GM04503 (cell line): ENCODE measurements at places on chromosomes 11 and 22.

DNA sequence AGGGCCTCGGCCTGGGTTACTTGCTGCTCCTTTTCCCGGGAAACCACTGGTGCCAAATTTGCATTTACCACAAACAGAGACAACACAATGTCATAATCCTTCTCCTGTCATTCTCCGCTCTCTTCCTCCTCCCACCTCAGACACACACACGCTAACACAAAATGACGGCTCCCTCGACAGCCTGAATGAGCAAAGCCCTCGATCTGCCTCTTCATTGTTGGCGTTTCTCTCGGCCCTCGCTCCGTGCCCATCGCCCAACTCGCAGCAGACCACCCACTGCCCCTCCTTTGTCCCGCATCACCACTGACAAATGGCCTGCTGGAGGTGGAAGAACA lies 12.5 kb upstream of the TCF20 start:
- DNase-seq, result no peak

DNA sequence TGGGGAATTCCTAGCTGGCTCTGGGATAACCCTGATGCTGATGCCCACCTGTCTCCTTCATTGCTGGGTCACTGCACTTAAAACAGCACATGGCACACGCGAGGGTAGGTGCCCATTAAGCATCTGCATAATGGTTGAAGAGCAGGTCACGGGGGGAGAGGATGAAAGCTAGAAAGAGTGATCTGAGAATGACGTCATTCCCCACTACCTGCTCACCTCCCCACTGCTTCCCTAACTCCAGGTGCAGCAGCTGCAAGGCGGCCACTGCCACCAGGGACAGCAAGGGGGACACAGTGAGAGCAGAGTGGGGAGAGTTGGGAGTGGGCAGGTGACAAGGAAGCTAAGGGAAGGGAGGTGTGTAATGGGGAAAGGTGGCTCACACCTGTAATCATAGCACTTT lies 27.0 kb downstream of the ADA2 start:
- DNase-seq, result no peak

GRCh38 chr11:64861227-64861975 lies 16.9 kb upstream of the CDC42BPG start:
- DNase-seq, result no peak

- DNase-seq, result no peak
These were observed 383.4 kb upstream of the LARGE1 start for GRCh38 chr22:34303656-34304055.

DNA sequence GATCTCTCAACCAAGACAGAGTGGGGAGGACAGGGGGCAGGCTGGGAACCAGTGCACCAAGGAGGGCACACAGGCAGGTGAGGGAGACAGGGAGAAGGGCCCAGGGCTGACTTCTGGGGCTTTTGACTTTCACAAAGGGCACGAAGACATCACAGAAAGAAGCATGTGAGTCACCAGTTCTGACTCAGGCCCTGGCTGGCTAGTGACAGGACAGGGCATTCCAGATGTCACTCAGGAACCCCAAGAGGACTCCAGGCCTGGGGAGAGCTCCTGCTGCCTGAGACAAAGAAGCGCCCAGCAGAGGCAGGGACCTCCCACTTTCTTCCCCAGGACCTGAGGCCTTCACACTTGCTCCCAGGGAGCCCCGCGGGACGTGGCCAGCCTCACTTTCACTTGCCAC lies 497.2 kb downstream of the BUD13 start:
- DNase-seq, result no peak

DNA sequence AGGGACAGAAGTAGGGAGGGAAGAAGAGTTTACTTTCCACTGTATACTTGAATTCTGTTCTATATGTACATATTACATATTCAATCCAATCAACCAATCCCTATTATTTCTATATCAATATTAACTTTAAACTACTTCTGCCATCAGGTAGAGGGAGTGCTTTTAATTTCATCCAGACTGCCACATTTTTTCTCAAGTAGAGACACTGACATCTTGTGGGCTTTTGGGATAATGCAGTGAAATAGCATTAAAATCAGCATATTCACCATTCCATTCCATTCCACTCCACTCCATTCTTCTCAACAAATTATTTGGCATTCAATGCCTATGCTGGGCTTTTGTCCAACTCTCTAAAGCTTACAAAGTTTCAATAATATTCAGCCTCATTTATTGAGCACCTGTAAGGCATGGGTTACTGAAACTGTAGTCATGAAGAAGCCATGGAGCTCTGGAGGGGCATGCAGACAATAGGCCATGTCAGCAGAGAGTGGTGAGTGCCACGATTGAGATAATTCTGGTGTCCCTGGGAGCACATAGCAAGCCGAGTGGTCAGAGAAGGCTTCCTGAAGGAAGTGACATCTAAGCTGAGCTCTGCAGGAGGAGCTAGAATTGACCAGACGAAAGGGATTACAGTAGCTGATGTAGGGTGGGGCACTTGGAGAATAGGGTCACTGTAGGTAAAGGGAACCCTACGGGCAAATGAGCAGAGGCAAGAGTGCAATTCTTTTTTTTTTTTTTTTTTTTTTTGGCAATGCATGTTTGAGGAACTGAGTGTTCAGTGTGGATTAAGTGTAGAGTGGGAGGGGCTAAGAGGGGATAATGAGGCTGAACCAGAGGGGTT lies 12.8 kb upstream of the CLPB start:
- no peak for DNase-seq

DNA sequence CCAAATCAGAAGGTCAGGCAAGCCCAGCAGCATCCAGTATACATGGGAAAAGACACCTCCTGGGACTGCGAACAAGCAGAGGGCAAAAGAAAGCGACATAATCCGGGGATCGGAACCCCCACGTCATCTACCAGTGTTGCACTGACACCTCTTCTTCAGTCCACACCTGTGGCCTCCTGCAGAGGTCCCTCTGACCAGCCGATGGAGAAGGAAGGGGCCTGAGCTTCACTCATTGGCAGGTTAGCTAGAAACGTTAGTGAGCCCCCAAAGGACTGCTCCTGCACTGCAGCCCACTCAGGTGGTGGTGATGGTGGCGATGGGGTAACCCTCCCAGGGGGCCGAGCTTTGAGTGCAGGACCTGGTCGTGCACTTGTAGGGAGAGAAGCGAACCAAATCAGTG lies 22.1 kb downstream of the ASCL2 start:
- no peak for DNase-seq

GRCh38 chr11:102115557-102115956 lies 5.3 kb downstream of the YAP1 start:
- DNase-seq, result no peak

DNA sequence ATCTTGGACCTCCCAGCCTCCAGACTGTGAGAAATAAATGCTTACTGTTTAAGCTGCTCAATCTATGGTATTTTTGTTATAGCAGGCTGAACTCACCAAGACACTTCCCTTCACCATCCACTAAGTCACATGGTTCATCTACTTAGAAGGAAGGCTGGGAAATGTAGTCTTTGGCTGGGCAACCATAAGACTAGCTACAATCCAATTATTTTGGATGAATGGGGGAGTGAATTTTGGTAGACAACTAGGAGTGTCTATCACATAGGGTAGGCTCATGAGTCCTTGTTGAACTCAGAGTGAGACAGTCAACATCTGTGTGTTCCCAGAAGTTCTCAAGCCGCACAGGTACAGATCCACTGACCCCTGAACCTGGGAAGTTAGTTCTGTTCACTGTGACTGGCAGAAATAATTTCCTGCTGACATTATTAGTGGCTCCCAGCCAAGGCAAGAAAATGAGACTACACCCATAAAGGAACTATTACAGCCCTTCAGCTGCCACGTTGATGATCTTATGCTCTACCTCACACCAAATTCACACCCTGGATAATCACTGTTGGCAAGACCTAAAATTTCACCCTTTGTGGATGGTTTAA lies 3.1 kb upstream of the SLC35C1 start:
- DNase-seq, result no peak

DNA sequence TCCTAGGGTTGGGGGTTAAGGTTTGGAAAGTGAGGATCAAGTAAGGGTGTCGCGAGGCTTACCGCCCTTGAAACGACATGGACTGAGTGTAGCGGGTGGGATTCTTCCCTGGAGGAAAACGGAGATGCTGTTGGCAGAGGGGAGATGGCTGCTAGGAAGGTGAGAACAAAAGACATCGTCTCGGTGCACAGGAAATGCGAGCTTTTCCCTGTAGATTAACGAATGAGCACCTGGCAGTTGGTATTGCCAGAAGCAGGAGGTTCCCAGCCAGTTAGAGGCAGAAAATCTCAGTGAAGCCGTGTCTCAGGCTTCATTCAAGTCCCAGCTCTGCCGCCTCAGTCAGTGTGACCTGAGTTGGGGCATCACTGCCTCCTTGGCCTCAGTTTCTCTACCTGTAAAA lies 1.4 kb upstream of the LHFPL7 start:
- DNase-seq, result no peak

GRCh38 chr11:101277036-101277435 lies 147.4 kb upstream of the PGR start:
- DNase-seq, result no peak

DNA sequence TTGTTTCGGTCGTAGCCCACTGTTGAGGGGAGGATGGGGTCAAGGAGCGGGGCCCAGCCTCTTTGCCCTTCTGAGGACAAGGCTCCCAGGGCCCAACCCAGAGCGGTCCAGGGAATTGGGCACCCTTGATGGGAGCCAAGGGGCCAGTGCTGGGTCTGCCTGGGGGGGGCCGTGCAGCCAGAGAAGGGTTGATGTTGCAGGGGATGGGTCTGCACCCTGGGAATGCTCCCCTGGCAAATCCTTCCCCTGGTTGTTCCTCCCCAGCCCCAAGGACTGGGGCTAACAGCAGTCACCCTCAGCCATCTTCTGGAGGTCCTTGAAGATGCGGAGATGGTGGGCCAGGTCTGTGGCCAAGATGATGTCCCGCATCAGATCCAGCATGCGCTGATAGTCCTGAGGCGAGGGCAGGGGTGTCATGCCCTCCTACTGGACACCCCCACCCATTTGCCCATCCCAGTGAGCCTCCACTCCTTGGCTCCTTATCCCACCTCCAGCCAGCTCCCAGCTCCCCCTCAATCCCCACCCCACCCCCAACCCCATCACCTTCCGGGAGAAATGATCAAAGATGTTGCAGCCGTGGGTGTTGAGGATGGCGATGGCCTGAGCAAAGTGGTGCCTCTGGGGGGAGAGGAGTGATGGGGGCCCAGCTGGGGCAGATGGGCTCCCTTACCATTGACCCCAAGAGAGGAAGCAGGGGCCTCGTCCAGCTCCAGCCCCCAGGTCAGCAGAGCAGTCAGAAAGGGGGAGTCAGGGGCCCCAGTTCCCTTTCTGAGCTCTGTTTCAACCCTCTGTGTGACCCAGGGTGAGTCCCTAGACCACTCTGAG lies 95.0 kb downstream of the PDE2A start:
- DNase-seq, result no peak

GRCh38 chr22:46946383-46946962 lies 184.0 kb downstream of the TBC1D22A start:
- DNase-seq, result no peak

- DNase-seq, result no peak
These were observed 97.2 kb downstream of the MICAL2 start for GRCh38 chr11:12207384-12208150.

GRCh38 chr11:28763151-28763550 lies 655.0 kb downstream of the METTL15 start:
- DNase-seq, result no peak
